Foreskin keratinocyte (primary cell): ENCODE measurements at places on chromosomes 6 and 20.

GRCh38 chr6:884570-884969, 191.6 kb upstream of the EXOC2 start:
- no peak for DNase-seq

DNA sequence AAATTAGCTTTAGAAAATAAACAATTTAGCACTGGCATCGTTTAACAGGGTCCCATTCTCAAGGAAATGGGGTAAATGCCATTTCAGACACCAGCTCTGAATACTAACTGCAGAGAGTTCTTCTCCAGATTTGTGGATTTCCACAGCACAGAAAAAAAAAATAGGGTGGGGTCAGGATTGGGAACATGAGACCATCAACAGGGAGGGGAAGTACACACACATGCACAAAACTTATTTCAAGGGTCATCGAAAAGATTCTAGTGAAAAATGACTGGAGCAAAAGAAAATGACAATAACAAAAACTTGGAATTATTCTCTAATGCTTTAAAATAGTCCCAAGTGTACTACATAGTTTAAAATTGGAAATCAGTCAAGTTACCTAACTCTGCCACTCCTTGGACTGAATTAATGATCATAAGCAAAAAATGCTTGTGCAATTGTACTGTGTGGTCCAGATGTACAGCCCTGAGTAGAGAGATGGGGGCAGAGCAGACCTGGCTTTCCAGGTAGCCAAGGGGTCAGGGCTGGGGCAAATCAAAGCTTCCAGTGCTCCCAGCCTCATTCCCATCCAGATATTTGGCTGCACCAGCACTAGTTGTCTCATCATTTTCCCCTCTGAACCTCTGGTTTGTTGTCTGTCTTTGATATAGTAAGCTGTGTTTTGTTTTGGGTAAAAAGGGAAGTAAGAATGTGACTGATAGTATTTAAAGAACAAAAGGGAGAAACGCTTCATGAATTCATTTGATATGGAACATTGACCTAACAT, 152.4 kb downstream of the SOBP start:
- no peak for DNase-seq

DNA sequence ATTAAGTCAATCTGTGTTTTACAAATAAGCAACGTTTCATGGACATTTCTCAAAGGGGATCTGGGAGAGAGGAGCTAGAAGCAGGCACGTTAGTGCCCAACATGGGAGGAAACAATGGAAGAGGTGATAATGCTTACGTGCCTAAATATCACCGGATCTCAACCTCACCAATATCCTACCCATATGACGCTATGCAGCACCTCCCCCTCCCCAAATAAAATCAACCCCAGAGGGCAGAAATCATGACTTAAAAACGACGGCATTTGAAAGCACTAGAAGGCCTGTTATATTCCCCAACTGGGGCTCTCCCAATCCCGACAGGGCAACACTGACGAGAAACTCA, 425 bp downstream of the HBS1L start:
- no peak for DNase-seq

GRCh38 chr6:132746048-132746447, 11.7 kb downstream of the VNN2 start:
- peak; percentile 26 for DNase-seq

- DNase-seq: peak; percentile 83
Measured at GRCh38 chr6:60952500-60952899, 1333.5 kb downstream of the KHDRBS2 start.

DNA sequence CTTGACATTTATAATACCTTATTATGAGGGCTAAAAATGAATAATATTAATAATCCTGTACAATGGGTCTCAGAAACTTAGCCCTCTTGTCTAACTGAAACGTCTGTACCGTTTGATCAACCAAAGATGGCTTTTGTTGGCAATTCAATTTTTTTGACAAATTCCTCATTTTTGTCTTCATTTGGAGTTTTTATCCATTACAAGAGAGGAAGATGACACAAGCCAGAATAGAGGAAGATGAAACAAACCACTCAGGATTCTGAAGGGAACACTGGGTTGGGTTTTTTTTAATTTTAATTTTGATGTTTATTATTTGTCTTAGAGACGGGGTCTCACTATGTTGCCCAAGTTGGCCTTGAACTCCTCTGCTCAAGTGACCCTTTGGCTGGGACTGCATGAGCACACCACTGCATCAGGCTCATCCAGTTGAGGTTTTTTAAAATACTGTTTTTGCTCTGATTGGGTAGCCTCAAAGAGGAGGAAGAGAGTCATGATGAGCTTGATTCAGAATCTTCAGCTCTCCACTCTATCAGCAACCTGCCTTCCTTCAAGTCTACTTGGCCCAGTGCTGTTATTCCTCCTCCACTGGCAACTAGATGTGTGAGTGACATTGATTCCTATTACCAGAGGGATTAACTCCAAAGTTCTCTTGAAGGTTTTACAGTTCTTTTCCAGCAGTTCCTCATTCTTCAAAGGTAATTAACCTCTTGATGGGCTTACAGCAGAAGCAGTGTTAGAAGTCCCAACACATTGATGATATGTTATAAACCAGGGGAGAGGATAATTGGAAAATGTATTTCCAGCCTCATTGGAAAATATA, 71.3 kb downstream of the ATXN1 start:
- no peak for DNase-seq
